Activated gamma-delta T cell treated with anti-CD3 and anti-CD28 coated beads, Interleukin-2, amount 50 U/mL, for 16 hours (primary cell): ENCODE measurements at places on chromosomes 11 and 22.

DNA sequence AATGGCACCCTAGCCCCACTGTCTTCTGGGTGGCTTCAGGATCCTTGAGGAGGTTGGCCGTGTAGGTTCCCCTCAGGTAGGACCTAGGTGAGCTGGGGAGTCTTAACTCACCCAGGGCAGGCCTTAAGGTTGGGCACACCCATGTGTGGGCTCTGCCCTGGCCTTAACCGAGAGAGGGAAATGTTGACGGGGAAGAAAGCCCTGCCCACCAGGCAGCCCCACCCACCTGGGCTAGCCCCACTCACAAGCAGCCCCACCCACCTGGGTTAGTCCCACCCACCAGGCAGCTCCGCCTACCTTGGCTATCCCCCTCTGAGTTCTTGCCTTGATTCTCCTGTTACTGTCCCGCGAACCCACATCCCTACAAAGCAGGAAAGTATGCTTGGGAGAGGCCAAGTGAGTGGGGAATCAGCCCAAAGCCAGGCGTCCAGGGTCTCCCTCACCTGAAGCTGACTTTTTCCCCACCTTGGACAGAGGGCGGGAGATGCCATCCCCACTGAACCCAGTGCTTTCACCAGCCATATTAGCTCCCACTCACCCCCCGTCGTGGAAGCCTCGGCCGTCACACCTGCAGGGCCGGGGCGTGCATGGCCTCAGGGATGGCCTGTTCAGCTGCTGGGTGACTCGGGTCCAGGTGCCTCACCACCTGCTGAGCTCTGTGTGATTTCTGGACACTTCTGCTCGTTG lies at the start of gene MYEOV:
MYEOV (plus strand) TSS at position 337 of the 687 bp plus-strand sequence. CDS start 1,200 bp downstream, outside the sequence.
- no peak for DNase-seq

DNA sequence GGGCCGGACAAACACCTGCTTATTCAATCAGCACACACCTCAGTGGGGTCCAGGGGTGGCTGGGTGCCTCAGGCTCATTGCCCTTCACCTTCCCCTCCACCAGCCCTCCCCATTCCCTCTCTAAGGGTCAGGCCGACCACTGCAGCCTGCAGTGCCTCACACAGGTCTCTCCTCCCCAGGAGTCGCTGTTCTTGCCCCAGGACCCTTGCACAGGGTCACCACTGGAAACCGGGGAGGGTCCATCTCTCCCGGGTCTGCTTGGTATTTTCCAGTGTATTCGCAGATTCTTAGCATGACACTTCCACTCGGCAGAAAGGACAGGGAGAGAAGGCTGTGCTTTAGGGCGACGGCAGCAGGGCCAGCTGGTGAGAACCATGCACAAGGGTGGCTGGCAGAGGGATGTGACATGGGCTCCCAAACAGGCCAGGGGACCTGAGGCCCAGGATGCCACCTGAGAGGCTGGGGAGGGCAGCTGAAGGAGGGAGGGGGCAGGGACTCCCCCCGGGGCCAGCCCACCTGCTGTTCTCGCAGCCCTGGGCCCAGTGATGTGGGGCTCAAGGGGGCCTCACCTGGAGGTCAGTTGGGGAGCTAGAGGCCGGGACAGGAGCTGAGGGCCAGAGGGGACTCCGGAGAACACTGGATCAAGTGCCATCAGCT lies 16.1 kb upstream of the TBX1 start:
- DNase-seq: no peak

- no peak for DNase-seq
These were observed 65.4 kb upstream of the ZC3H12C start for GRCh38 chr11:110027627-110028371.

GRCh38 chr22:38956551-38956950 lies 858 bp upstream of the APOBEC3A start:
- no peak for DNase-seq

DNA sequence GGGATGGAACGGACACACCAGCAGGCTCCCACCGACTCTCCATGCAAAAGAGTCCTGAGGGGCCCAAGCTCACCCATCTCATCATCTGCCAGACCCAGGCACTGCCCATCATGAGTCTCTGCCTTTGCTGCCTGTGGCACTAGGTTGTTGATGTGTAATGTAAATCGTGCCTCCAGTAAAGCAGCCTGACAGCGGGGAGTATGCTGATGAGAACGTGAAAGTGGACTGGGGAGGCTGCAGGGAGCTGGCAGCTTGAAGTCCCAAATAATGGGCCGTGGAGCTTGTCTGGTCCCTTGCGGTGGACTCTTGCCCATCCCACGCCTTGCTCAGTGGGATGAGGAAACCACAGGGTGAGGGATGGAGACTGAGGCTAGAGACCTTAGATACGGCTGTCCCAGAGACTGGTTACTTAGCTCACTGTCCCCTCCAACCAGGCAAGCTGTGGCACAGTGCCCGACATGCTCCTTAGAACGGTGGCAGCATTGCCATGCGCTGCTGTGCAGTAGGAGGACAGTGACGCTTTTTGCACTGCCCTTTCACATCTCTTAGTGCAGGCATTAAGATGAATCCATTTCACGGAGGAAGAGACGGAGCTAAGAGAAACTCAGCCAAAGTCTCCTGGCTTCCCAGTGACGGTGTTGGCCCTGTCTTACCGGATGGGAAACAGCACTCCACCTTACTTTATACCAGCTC lies 39.6 kb upstream of the PLET1 start:
- DNase-seq: no peak

GRCh38 chr11:66238786-66239413 lies 29.5 kb upstream of the RAB1B start:
- DNase-seq: no peak

DNA sequence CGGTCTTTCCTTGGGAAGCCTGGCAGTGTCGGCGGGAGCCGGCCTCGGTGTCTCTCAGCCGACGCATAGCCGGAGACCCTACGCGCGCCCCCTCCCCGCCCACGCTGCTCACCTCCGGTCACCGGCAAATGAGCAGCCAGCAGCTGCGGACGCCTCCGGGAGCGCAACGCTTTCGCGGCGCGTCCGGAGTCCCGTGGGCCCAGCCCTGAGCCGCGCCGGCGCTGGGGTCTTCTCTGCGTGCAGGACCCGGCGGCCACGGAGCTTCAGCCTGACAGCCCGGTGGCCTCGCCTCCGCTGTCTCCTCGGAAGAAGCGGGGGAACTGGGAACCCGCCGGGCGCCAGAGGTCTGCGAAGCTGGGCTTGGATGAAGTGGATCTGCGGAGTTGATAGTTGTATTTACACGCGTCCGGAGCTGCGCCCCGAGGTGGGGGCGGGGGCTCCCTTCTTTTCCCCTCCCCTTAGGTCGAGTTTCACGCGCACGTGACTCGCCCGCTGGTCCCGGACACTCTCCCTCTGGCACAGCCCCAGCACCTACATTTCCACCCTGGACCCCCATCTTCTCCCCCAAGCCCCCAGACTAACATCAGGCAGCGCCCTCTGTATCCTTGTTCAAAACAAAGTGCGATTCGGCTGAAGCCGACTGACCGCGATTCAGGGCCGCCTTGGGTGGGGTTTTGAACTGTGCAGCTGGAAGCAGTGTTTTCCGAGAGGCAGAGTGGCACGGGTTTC lies at the start of gene SLC43A1:
SLC43A1 (minus strand) TSS at position 371 of the 729 bp plus-strand sequence. CDS start 1,591 bp downstream, outside the sequence.
- no peak for DNase-seq

DNA sequence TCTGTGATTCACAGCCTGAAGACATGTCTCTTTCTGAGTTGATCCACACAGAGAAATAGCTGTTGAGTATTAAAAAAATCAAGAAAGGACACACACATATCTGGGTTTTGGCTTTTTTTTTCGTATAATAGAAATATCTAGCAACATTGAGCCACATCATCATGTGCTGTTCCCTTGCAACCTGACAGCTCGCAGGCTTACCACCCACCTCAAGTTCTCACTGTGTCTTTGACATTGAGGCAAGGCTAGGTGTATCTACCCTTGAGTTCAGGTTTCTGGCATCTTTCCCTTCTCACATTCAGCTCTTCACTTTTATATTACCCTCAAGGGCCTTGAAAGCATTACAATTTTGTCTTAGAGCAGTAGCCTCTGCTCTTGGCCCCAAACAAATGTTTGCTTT lies 490.3 kb upstream of the KIRREL3 start:
- DNase-seq: no peak
